MG63 (cell line): ENCODE measurements at places on chromosomes 13 and 19.
A peak's percentile ranks its signal among the peaks of the same experiment; 100 is the strongest.

DNA sequence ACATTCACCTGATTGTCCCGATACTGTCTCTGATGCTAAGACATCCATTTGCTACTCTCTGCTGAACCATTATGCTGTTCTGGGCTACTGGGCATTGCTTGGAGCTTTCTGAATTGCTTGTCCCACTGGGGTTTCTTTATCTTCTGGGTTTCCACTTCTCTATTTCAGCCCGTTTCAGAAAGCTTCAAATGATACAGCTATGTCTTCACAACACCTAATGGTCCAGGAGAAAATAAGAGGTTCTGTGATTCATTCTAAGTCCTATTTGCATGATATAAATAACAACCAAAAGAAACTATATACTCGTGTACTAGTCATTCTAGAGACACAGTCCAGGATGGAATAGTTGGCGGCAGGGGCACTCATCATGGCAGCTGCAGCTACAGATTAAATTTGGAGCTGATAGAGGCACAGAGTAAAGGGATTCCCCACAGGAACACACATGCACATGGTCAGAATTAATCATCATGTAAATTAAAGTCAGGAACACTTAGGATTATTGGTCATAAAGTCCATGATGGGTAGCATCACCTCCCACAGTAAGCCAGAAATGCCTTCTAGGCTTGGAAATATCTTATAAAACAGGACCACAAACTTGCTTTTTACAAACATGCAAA lies 33.3 kb upstream of the SCEL start:
- no peak for DNase-seq

DNA sequence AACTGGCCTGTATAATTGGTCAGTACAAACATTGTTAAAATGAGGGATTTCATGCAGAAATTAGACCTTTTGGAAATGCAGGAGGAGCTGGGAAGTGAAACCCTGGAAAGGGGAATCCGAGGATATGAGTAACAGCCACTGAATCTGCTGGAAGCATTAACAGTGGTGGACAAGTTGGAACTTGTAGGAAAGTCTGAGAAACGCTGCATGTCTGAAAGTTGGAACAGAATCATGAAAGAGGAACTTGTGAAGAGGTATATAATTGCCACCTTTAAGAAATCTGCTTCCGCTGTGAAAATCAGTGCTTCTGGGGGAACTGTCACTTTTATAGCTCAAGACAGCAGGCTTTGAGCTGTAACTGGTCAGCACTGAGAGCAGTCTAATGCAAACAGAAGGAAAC lies 716.5 kb upstream of the PRR20A start:
- DNase-seq, result no peak

DNA sequence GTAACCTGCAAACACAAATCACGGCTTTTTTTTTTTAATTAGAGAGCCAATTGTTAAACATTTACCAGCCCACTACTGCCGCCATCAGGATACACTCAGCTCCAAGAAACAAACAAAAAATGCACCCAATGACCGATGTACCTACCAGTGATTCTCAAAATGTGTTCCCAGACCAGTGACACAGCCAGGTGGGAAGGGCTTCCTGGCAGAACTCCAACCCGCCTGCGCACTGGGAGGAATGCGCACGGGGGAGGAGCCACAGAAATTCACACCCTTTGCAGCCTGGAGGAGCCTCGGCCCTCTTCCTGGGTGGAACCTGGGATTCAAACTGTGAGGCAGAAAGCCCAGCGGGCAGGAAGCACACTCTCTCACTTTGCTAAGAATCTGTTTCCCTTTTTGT lies 255.9 kb downstream of the TBC1D4 start:
- peak; percentile 43 for DNase-seq

GRCh38 chr13:52809310-52809769 lies 39.1 kb downstream of the PCDH8 start:
- peak; percentile 53 for DNase-seq

DNA sequence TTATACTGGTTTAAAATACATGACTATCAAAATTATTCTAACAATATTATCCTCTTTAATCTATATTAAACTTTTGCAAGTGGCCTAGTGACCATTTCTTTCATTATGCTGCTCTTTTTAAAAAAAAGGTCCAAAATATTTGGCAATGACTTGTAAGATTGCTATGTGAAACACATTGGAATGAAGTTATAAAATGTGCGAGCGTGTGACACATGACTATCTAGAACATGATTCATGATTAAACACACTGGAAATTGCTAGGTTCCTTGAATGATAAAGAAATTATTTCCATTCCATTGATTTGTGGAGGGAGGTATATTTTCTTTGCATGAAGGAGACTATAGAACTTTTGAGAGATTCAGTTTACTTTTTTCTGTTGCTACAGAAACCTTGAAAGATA lies 739.1 kb downstream of the DIAPH3 start:
- no peak for DNase-seq

- no peak for DNase-seq
Observed at GRCh38 chr13:24983094-24983493, 112.8 kb upstream of the PABPC3 start.

GRCh38 chr19:51086153-51086850 lies 3.6 kb upstream of the KLK14 start:
- no peak for DNase-seq

DNA sequence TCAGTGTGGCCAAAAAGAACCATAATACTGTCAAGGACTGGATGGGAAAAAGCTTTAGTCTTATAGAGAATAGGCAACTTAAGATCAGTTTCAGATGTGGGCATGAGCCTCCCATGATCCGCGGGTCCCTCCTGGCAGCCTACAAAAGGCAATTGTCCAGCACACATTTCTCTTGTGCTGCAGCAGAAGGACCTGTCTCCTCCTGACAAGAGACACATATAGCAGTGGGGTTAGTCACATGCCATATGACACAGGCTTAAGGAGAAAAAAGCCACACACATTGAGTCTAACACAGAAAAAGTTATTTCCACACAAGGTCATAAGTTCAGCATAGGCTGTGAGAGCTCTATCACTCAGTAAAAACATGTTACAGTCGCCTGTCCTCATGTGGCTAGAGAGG lies 1378.7 kb upstream of the PRR20A start:
- no peak for DNase-seq

DNA sequence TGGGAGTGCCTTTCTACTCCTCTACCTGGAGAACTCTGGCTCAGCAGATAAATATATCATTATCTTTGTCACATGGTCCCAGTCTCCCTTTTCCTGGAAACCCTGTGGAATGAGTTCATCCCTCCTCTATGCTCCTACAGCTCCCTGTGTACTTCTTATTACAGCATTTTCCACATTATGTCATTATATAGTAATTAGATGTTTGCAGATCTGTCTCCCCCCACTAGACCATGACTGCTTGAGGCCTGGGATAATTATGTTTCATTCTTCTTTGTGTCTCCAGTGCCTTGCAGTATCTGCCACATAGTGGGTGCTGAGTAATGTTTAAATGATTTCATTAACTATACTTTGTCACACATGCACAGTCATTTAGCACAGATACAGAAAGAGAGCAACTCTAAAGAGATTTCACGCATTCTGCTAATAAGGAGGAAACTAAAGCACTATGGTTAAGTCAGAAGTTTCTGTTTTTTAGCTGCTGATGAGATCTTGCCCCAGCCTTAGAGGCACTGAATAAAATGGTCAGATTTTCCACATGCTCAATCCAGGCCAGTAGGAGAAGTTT lies 66.1 kb upstream of the DIAPH3 start:
- no peak for DNase-seq
